Stimulated activated CD8-positive, alpha-beta memory T cell treated with anti-CD3 and anti-CD28 coated beads, Interleukin-15, amount 100 ng/mL, for 4 hours (primary cell): ENCODE measurements at places on chromosomes 1 and 21.

- no peak for DNase-seq
Measured at GRCh38 chr1:231187571-231187970, 25.7 kb downstream of the TRIM67 start.

DNA sequence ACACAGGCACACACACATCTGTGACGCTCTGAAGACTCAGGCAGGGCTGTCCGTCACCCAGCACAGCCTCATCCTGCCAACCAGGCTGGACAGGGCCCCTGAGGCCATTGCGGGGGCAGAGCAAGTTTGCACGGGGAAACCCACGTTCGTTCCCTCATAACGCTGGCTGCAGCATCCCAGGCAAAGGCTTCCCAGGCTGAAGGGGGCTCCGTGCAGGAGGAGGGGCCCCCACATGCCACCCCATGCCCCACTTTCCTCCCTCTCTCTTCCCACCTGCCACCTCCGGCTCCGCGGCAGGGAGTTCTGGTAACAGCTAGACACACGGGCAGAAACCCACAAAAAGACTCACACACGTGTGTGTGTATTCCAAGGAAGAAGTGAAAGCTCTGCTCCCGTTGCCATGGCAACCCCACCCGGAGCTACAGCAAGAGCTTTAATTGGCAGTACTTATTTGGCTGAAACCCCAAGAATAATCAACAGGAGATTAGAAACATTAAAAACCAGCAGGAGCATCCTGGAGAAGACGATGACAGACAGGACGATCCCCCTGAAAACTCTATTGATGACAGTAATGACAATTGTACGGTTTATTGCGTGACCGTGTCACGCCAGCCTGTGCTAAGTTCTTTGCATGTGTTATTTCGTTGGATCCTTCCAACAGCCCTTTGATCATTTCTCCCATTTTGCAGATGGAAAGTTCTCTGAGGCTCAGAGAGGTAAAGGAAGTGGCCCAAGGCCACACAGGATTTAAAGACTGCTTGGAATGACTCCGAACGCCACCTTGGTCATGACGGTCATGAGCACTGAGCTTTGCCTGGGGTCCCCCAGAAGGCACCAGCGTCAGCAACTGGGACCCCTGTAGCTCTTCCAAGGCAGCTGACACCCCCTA, 247.1 kb downstream of the NPHP4 start:
- DNase-seq = no peak

GRCh38 chr1:170305777-170306512, 160.2 kb downstream of the NTMT2 start:
- no peak for DNase-seq

GRCh38 chr1:40860706-40861223, 1.4 kb downstream of the CITED4 start:
- DNase-seq = no peak

DNA sequence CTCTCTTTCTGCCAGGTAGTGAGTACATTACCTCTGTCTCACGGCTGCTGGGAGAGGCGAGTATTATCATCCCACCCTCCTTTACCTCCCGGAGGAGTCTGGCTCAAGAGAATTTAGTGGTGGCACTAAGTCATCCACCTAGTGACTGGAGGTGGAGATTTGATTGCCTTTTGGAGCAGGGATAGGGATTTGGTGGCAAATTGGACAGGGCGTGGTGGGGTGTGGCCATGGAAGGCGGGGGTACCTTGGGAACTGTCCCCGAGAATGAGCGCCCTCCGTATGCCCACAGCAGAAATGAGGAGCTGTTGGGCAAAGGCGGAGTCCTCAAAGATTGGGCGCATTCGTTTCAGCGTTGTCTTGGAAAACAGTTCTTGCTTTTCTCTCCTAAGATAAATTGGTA, 32.1 kb upstream of the HMGN1 start:
- no peak for DNase-seq

DNA sequence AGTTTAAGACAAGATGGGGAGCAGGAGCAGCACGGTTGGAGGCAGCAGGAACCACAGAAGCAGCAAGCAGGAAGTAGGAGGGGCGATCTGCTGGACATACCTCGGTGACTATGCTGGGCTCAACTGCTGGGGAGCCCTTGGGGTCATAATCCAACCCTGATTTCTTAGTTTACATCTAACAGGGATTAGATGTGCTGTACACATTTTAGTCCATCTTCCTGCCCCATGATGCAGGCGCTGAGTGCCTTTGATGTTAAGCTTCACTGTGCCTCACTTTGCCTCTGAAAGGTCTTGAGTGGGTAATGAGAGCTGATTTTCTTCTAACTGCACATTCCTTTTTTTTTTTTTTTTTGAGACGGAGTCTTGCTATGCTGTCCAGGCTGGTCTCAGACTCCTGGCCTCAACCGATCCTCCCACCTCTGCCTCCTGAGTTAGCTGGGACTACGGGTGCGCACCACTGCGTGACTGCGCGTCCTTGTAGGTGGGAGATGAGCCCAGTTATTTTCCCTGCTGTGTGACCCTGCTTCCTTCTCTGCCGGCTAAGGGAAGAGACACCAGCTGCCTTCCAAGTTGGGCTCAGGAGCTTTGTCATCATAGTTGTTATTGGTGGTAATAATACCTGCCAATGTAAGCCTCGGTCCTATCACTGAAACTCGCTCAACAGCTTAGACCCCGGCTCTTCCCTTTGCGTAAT, 1.1 kb upstream of the RCAN3 start:
- DNase-seq = no peak

GRCh38 chr1:20716232-20716631, 1.6 kb downstream of the KIF17 start:
- no peak for DNase-seq

DNA sequence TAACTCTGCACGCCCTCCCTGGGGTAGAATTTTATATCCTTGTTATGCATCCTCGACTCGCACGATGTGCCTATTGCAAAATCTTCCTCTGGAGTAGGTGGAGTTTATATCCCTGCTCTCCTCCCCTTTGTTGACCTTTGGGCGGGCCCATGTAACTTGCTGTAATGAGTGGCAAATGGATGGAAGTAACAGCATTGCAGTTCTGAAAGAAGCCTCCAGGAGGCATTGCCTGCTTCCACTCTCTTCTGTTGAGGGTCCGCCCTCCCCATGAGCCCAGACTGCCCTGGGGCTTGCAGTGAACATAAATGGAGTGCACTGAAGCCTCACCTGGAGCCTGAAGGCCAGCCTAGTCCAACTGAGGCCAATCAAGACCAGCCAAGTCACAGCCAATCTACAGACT, 62.2 kb upstream of the GRIK3 start:
- DNase-seq = no peak

DNA sequence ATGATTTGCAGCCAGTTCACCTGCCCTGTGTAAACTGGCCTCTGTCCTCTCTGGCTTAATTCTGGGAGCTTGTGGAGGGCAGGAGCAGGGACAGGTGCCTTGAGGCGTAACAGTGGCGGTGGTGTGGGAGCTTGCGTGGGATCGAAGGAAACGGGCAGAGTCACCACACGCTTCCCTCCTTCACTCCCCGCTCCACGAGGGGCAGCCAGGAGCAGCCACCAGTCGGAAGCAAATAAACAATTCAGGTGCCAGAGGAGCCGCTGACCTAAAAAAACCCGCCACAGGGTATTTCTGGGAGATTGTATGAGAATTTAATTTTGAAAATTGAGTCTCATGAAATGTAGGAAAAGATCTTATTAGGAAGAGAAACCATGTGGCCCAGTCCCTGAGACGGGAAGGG, 26.0 kb downstream of the FAAP20 start:
- DNase-seq = no peak

- DNase-seq = no peak
Measured at GRCh38 chr21:30340714-30341573, 3.5 kb upstream of the KRTAP27-1 start.

GRCh38 chr1:30329802-30330557, 393.4 kb downstream of the MATN1 start:
- no peak for DNase-seq
